ENCODE measurements at places on chromosomes 4 and X.

- no peak for DNase-seq
Observed at GRCh38 chr4:124803641-124804040, 91.1 kb upstream of the ANKRD50 start.

DNA sequence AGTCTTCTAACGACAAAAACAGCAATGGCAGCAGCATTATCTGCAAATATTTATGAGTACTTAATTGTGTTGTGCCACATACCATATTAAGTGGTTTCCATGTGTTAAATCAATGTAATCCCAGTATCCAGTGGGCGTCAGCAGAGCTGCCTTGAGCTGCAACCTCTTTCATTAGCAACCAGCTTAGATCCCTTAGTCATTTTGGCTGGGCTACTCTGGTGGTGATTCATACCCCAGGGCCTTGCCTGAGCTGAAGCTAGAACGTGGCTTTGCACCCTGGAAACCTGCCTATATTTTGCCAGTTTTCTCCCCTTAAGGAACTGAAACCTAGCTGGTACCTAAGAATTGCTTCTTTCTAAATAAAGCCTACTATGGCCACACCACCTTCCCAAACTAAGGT is 474.3 kb upstream of the FTHL17 start:
- DNase-seq = no peak

- DNase-seq = no peak
Observed at GRCh38 chr4:40525752-40526598, 103.7 kb downstream of the RBM47 start.

DNA sequence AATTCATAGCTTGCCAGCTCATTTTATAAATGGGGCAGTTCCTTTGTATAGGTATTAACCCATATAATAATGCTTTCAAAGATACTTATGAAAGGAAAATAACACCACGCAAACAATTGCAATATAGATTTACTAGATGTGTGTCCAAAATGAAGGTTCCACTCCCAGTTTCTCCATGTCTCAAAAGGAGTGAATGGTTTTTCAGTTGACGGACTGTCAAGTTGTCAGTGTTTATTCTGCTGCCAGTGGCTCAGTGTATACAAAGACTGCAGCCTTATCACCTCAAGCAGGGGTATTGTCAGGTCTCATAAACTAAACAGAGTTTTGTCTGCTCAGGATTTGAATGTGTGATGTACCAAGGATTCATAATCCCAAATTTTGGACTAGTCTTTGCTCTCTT is 585.3 kb upstream of the ATOH1 start:
- DNase-seq = no peak

- DNase-seq = no peak
Observed at GRCh38 chr4:26023203-26023972, 109.4 kb downstream of the SMIM20 start.

GRCh38 chr4:182113779-182114178 is 129.4 kb upstream of the TENM3 start:
- no peak for DNase-seq

DNA sequence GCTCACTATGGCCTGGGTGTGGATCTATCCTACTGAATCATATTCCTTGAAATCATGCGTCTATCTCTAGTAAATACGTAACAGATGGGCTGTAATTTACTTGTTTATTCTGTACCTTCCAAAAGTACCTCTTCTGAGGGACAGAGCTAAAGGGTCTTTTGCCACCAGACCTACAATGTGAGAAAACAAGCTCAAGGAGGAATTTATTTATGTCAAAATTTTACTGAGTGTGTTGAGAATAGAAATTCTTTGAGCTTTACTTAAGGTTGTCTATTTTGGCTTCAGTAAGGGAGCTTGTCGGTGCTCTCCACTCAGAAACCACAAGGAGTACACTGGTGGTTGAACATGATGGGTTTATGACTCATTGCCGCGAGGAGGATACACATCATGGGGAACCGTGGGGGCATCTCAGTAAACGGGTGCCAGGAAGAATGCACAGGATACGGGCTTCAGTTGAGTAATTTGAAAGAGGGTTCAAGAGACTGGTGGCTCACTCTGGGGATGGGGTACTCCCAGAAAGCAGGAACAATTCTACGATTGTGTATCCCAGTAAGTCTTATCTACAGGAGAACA is 3.0 kb downstream of the ANK2 start:
- no peak for DNase-seq

- DNase-seq = no peak
Observed at GRCh38 chr4:3449574-3450534, 8.1 kb downstream of the HGFAC start.

- no peak for DNase-seq
Observed at GRCh38 chr4:169228076-169228475, 42.7 kb downstream of the SH3RF1 start.

GRCh38 chr4:157701695-157701994 is 471.2 kb downstream of the GASK1B start:
- DNase-seq = no peak

- DNase-seq = no peak
Observed at GRCh38 chr4:125791896-125792295, 477.1 kb downstream of the FAT4 start.

DNA sequence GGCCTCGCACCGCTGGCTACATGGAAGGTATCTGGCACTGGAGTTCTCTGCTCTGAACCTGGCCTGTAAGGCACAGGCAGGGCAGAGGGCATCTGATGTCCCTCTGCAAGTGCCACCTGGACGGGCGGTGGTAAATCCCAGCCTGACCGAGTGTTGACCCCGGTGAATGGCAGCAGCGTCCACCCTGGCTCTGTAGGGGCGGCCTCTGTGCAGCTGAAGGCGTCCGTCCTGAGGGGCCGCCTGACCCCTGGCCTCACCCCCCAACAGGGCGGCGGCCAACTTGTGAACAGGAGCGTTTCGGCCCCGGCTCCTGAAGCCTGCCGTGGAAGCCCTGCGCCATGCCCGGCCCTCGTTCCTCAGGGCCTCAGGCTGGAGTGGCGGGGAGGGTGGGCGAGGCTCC is 51.4 kb downstream of the CPZ start:
- DNase-seq = no peak

DNA sequence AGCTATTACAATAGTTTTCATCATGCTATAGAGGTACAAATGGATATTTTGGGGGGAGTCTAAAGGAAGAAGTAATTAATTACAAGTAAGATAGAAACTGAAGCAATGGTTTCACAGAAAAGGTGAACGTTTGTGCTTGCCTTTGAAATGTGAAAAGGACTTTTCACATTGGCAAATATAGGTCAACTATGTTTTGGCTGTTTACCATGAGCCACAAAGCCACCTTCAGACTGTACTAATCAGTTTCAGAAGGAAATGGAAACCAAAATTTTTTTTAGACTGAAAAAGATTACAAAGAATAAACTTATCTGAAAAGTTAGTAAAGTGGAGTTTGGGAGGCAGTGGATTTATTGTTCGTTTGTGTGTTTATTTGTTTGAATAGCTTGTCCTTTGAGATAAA is 32.1 kb downstream of the SYTL5 start:
- no peak for DNase-seq

DNA sequence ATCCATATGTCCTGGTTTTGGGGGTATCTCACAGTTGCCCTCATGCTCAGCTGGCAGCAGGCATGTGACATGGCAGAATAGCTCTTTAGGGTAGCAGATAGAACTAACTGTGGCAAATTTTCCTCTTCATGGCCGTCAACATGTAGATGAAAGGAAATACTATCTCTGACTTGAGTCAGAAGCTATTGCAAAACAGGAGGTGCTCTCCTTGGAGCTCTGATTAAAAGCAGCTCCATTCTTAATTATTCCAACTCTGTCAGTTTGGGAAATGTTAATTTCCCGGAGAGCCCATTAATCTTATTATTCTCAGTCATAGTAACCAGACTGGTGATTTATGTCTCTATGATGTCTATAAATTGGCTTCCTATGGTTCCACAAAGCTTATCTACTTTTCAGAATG is 18.2 kb downstream of the IL13RA1 start:
- DNase-seq = no peak

- DNase-seq = no peak
Observed at GRCh38 chr4:4859799-4860599, 534 bp downstream of the MSX1 start.

DNA sequence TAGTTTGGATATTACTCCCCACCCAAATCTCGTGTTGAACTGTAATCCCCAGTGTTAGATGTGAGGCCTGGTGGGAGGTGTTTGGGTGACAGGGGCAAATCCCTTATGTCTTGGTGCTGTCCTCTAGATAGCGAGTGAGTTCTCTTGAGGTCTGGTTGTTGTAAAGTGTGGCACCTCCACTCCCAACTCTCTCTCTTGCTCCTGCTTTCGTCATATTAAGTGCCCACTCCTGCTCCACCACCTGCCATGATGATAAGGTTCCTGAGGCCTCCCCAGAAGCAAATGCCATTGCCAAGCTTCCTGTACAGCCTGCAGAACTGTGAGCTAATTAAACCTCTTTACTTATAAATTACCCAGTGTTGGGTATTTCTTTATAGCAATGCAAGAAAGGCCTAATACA is 944.3 kb downstream of the ADGRL3 start:
- no peak for DNase-seq

DNA sequence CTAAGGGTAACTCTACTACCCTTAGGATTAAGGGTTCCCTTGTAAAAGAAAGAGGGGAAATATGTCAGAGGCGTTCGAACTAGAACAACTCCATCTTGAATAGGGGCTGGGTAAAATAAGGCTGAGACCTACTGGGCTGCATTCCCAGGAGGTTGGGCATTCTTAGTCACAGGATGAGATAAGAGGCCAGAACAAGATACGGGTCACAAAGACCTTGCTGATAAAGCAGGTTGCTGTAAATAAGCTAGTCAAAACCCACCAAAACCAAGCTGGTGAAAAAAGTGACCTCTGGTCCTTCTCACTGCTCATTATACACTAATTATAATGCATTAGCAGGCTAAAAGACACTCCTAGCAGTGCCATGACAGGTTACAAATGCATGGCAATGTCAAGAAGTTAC is 922.0 kb downstream of the DMD start:
- no peak for DNase-seq

DNA sequence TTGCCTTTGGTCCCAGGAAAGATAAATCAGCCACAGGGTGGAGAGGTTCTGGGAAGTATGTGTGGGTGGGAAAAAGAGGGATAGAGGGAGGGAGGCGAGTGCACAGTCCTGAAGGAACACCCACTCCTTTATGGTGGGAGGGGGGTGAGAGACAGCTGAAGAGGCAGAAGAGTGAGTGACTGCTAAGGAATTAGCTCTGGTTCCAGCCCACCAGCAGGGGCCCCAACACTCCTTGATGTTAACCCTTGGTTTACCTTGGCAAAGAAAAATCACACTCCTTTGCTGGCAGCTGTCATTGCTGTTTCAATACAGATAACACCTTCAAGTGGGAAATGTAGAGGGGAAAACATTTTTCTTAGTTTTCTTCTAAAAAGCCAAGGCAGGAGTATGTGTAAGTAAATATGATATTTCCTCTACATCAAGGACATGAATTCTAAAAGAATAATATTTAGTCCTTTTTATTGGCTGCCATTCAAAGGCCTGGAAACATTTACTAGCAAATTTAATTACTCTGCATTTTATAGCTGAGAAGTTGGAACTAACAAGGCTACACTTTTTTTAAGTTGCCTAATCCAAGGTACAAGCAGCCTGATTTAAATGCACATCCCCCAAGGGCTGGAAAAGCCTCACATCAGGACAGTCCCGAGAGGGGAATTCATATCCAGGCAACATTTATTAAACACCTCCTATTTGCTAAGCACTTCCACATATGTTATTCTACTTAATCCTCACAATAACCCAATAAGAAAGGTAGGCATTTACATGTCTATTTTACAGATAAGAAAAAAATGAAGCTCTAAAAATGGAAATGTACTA is 81.7 kb downstream of the HS6ST2 start:
- no peak for DNase-seq

DNA sequence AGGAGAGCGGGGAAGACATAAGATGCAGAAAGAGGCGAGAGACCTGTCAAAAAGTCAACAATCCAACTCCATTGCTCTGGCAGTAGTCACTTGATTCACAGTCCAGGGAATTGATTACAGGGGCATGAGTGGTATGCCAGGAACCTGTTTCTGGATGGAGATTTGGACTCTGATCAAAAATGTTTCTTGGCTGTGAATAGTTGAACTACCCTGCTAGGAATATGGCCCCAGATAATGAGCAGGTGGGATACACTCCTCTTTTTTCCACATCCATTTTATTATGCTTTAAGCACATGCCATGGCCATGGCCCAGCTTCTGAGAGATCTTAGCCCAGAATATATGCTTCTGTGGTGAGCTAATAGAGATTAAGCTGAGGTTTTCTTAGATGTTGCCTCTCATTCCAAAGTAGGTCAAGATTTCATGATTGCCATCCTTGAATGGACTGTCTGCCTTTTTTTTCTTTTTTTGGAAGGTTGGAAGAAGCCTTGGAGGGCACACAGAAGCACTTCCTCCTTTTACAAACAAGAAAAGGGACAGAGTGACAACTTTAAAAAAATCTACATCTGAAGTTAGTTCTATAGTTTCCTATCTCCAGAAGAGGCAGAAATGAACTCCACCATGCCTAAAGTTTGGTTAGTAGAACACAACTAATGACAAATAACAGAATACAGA is 121.9 kb downstream of the KIT start:
- DNase-seq = peak; percentile 24

DNA sequence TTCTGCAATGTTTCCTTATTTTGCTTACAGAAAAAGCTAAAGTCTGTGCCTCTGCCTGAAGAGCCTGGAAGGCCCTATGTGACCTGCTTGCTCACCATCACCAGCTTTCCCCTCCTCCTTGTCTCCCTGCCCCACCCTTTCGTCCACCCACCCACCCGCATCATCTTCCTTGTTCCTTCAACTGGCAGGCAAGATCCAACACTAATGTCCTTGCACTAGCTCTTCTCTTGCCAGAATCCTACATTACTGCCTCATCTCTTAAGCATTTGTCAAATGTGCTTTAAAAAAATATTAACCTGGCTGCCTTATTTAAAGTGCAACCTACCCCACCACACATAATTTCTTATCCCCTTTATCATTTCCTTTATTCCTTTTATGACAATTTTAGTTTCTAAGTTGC is 165.1 kb upstream of the PPP3CA start:
- no peak for DNase-seq

GRCh38 chr4:161203865-161204264 is 959.9 kb downstream of the FSTL5 start:
- DNase-seq = no peak

- DNase-seq = peak; percentile 47
Observed at GRCh38 chrX:153984351-153985178, 12.0 kb downstream of the TMEM187 start.

DNA sequence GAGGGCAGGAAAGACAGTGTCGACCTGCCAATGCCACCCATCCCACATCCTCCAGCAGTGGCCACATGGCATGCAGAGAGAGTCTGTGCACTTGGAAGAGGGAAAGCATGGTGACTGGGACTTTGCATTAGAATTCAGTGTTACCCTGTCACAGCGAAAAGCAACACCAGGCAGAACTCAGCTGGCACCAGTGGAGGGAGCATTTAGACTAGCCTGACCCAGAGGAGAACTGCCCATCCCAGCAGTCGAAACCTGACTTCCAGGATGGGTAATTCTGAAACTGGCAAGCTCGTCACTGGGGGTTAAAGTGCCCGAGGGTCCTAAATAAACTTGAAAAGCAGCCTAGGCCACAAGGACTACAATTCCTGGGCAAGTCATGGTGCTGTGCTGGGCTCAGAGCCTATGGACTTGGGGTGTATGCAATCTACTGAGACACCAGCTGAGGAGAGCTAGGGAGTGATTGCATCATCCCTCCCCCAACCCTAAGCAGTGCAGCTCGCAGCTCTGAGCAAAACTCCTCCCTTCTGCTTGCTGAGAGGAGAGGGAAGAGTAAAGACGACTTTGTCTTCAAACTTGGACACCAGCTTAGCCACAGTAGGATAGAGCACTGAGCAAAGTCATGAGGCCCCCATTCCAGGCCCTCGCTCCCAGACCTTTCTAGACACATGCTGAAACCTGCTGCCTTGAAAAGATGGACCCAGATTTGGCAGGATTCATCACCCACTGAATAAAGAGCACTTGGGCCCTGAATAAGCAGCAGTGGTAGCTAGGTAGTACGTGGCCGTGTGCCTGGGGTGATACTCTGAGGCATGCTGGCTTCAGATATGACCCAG is 68.8 kb downstream of the DDX60L start:
- no peak for DNase-seq
